ENCODE measurements at places on chromosomes 16 and 17.

DNA sequence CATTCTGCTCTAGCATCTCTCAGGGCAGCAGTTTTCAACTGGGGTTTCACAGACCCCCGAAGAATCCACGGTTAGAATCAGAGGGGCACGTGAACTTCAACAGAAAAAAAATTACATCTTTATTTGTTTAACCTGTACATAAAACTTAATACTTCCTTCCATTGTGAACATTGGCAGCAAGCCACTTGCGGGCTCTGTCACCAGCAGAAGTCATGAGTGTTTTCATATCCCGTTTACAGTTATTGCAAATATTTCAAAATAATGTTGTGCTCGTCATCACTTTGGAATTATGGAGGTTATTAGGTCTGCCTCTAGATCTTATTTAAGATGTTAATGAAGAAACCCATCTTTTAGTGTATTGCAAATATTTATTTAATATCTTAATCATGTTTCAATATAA is 109.8 kb downstream of the SDR42E1 start:
- DNase-seq, result no peak

DNA sequence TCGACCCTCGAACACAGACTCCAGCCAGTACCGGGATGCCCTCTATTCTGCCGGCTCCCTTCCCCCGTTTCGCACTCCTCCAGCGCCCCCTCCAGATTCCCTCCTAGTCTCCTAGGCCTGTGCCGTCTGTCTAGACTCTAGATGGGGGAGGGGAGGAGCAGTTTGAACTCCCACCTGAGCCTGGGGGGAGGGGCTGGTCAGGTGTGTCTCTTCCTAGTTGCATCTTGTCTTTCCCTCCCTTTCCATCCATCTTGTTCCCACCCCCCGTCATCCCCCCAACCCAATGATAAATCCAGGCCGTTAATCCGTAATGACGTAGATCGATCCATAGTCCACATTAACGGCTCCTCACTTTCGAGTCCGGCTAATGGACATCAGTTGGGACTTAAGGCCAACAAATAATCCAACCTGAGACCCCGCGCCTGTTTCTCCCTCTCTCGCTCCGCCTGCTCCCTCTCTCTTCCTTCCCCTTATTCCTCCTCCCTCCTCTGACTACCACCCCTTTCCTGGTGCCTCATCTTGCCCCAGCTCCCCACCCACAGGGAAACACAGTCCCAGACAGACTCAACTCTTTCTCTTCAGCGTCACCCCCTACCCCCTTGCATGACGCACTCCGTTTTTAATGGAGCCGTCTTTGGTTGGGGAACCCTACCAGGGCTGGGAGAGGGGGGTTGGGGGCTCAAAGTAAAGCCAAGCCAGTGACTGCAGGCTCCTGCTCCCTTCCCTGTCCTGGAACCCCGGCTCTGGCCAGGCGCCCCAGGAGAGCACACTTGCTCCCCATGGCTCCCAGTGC is 3.4 kb upstream of the HOXB5 start:
- no peak for DNase-seq

GRCh38 chr17:76088041-76088867 is 9.3 kb downstream of the ZACN start:
- DNase-seq, result no peak

GRCh38 chr17:82908543-82909160 is 68.8 kb upstream of the ZNF750 start:
- no peak for DNase-seq

DNA sequence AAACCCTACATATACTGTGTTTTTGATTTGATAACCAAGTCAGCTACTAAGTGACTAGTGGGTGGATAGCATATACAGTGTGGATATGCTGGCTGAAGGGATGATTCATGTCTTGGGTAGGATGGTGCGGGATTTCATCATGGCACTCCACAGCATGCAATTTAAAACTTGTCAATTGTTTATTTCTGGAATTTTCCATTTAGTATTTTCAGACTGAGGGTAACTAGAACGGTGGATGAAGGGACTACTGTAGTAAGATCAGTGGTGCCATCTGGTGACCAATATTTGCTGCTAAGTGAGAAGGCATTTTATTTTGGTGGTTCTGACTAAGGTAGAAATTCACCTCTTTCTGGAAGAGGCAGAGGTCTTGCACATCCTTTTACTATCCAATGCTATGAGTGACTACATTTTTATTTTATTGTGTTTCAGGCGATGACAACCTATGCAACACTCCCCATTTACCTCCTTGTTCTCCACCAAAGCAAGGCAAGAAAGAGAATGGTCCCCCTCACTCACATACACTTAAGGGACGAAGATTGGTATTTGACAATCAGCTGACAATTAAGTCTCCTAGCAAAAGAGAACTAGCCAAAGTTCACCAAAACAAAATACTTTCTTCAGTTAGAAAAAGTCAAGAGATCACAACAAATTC is 3.1 kb downstream of the CDC6 start:
- no peak for DNase-seq

DNA sequence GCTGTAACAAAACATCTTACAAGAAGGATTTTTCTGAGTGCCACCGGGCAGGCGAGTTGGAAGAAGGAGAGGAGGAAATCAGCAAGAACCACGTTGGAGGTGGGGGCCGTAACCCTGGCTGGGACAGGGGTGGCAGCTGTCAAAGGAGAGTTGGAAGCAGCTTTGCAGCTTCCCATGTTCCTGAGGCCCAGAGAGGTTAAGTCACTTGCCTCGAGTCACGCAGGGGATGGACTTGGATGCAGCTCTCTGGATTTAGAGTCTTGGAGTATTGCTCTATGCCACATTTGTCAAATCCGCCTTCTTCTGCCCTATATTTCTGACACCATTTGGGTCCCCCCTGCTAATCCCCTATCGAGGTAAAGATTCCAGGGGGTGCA is 83.0 kb upstream of the CIBAR2 start:
- no peak for DNase-seq

All from NCI-H187 (cell line).